T-helper 1 cell (primary cell): ENCODE measurements at places on chromosomes 11 and 22.

GRCh38 chr11:126413426-126413825 is 57.9 kb downstream of the ST3GAL4 start:
- no peak for DNase-seq

GRCh38 chr11:40338739-40339138 is 1120.7 kb downstream of the LRRC4C start:
- no peak for DNase-seq

- no peak for DNase-seq
These were observed 31.5 kb upstream of the TSPAN18 start for GRCh38 chr11:44695169-44695833.

DNA sequence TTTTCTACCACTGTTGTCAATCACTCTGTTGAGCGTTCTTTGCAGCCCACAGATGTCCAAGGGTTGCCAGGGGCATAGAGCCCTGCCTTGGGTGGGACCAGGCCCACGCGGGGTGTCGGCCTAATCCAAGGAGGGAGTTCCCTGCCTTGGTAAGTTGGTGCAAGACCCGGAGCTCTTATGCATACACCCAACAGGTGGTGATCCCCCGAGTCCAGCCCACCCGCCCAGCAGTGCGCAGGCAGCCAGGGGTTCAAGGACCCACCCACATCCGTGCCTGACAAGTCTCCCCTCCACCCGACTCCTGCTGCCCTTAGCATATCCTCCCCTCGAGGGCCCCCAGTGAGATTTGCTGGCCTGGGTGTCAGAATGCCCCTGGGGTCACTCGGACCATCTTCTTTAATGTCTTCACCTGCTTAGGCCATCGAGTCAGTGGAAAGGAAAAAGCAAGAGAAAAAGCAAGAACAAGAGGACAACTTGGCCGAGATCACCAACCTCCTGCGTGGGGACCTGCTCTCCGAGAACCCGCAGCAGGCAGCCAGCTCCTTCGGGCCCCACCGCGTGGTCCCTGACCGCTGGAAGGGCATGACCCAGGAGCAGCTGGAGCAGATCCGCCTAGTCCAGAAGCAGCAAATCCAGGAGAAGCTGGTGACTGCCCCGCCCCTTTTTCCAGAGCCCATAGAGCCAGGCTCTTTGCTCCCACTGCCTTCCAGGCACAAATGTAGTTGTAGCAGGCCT is 12.2 kb downstream of the RIBC2 start:
- no peak for DNase-seq

DNA sequence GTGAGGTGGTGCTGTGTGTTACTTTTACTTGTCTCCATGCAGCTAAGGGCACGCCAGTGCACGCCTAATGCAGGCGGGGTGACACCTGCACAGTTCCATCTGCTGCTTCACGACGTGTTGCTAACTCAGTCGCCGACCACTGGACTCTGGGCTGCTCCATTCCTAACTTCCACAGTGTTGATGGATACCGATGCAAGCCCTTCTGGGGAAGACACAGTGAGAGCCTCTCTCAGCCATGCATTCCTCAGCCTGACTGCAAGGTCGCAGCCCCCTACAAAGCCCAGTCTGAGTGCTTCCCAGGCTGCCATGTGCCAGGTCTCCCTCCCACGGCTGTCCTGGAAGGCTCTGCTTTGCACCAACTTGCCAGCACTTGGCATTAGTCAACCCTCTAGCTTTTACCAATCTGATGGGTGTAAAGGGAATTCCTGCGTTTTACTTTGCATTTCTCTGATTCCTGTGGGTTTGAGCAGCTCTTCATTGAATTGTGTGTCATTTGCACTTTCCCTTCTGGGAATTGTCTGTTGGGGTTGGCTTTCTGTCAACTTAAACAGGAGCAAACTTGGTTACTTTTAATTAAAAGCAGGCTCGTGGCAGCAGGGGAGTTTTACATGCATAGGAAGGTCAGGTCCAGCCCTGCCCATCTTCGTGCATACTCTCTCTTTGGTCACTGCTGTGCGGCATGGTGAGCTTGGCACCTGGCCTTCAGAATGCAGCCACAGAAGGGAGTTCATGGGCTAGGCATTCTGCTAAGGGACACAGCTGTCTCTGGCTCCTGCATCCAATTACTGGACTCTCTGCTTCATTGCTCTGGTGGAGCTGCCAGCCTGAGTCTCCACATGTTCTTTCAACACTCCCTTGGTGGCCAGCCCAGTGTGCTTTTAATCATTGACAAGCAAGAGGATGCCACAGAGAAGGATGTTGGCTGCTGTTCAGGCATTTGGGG is 34.6 kb upstream of the SHANK2 start:
- no peak for DNase-seq

DNA sequence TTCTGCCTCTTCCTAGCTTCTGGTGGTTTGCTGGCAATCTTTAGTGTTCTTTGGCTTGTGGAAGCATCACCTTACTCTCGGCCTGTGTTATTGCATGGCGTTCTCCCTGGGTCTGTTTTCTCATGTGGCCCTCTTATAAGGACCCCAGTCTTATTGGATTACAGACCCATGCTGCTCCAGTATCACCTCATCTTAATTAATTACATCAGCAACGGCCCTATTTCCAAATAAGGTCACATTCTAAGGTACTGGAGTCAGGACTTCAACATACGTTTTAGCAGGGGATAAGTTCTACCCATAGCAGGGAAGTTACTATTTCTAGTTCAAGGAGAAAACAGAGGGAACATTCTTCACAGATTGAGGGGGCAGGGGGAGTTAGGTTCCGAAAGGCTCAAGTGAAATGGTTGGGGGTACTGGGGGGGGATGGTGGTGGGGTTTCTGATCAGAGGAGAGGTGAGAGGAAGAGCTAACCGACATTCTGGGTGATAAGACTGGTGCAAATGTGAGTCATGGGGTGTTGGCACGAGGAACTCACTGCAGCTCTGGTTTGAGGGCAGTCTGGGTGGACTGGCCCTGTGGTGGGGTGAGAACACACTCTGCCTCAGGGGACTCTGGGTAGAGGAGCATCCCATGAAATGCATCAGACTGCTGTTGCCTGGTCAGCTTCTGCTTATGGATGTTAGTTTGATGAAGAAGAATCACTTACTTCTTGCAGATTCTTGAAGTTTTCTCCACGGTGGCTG is 51.5 kb upstream of the ZBED5 start:
- DNase-seq, result no peak

- no peak for DNase-seq
These were observed 7.8 kb upstream of the TMEM216 start for GRCh38 chr11:61384271-61385242.

DNA sequence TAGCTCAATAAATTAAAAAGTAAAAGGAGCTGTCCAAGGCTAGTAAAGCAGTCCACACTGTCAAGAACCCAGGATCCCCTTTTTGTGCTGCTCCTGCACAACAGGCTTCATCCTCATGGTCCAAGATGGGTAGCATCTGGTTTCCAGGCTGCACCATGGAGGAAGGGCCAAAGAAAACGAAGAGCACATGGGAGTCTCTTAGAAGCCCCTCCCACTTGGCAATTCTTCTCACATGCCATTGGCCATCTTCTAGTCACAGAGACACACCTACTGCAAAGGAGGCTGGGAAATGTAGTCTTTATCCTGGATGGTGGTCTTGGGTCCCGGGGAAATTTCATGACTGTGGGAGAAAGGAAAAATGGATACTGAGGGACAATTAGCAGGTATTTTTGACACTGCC is 37.8 kb downstream of the PRR5L start:
- DNase-seq, result no peak

GRCh38 chr11:6142936-6143335 is 27.2 kb downstream of the OR52B2 start:
- DNase-seq, result no peak
